ENCODE measurements at places on chromosomes 3 and 15.

- no peak for DNase-seq
Observed at GRCh38 chr3:149575961-149576564, 81.8 kb downstream of the WWTR1 start.

- no peak for DNase-seq
Observed at GRCh38 chr3:138046085-138046484, 36.1 kb downstream of the CLDN18 start.

DNA sequence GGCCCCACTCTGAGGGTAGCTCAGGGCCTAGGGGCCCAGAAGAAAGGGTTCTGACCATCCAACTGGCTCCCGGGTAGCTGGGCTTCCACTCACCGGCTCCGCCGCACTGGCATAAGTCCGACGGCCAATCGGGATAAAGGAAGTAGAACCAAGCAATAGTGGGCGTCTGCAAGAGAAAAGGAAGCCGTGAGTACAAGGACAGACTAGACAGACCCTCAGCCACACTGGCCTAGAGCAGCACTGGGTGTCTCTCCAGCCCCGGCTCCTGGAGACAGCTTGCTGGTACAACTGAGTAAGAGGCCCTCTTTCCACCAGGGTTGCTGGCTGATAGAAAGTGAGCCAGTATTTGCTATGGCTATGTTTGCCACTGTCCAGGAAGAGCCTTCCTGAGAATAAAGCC, 22.4 kb downstream of the BDH1 start:
- DNase-seq = no peak

DNA sequence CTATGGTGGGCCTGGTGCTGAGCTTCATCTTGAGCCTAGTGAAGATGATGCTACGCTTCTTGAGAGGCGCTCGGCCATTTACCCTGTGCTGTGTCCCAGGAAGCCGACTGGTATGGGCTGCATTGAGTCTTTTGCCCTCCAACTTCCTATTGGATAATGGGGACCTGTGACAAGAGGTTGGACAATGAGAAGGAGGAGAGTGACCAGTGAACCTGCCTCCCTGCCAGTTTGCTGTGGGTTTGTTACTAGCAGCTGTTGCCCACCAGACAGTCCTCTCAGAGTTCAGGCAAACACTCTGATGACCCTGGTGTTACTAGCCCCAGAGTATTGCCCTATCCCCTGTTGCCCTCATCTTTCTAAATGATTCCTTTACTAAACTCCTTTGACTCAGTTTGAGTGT, 99.6 kb upstream of the PFN2 start:
- no peak for DNase-seq

DNA sequence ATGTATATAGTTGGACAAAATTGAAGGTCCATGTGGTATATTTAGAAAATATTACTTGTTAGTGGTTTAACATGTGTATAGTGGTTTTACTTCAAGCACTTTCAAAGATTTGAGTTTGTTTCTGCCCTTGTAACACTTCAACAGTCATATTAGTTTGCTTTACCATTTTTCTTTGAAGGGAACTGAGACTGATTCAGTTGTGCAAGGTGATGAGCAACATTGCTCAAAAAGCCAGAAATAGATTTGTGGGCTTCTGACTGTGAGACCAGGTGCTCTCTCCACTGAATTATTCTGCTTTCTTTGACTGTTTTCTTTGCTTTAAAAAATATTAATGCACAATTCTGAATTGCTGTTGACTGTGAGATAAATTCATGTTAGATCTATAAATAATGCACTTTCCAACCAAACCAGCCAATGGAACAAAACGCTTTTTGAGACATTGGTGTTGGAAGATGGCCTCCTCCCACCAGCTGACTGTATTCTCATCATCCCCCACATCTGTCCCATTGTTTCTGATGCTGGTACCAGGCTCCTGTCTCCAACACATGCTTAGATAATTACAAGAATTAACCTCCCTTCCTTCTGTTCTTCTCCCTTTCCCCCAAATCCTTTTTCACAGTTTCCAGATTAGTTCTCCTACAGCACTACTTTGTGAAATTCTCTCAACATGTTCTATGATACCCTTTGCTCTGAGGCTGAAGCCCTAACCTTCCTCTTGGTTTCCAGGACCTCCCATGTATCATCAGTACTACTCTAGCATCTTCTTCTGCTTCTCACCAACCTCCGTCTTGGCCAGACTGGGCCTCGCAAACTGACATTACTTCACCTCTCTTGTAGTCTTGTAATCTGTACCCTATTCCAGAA, 27.9 kb downstream of the PLCL2 start:
- DNase-seq = no peak

DNA sequence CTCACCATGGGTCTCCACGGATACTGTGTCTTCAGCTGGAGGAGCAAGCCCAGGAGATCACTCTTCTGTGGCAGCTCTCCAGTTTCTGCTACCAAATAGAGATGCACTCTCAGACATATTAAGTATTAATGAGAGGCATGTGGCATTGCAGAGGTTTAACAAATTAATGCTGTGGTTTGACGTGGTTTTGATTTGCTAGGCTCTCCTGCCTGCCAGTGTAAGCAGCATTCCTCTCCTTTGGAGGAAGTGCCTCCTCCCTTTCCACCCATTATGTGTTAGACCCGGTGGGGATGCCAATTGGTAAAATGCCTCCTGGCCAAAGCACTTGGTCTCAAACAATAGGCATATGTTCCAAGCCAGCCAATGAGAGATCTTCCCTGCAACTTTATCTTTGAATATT, 124.8 kb downstream of the MYLK start:
- DNase-seq = no peak

GRCh38 chr3:51360806-51361205, 24.3 kb upstream of the MANF start:
- DNase-seq = no peak

DNA sequence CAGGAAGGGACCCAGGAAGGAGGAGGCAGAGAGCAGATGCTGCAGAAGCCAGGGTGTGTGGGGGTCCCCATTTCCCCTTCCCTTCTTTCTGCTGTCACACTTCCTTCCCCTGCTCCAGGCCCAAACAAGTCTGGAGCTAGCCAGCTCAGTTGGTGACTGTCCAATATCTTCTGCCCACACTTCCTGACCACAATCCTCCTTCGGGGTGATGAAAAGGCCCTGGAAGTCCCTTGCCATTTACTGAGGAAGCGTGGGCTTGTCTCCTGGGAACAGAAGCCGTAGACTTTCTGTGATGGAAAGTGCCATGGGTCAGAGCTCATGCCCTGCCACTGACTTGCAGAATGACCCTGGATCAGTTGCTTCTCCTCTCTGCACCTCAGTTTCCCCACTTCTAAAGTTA, 39.0 kb downstream of the ANAPC13 start:
- no peak for DNase-seq

DNA sequence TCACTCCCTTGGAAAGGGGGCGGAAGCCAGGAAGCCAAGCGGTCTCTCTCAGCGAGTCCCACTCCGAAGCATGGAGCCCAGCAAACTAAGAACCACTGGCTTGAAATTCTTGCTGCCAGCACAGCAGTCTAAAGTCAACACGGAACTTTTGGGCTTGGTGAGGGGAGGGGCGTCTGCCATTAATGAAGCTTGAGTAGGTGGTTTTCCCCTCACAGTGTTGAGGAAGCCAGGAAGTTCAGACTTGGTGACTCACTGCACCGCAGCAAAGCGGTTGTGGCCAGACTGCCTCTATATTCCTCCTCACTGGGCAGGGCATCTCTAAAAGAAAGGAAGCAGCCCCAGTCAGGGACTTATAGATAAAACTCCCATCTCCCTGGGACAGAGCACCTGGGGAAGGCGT, 665.4 kb upstream of the CBLB start:
- no peak for DNase-seq

DNA sequence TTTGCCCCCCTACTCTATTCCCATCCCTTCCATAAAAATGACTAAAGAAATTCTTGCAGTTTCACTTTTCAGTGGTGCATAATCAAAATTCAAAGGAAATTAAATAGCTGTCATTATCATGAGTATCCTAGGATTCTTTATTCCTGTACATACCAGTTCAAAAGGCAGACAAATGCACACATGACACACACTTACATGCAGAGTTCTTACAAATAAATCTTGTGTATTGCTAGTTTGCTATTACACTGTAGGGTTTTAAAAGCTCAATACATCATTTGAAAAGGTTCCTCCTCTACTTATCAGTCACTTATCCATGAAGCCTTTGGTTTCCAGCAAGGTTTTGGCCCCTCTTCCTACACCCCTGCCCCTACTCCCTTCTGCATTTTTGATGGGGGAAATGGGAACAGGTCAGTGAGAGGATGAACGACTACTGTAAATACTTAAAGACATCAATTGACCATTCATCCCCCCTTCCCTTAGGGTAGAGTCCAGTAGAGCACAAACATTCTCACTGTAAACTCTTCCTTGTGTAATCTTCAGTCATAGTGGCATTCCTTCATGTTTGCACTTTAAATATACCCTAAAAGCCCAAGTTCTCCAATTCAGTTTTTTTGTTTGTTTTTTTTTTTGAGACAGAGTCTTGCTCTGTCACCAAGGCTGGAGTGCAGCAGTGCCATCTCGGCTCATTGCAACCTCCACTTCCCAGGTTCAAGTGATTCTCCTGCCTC, 92.6 kb downstream of the SUCLG2 start:
- DNase-seq = no peak

- DNase-seq = peak; percentile 89
Observed at GRCh38 chr3:47890126-47890827, 87.3 kb downstream of the DHX30 start.

- DNase-seq = no peak
Observed at GRCh38 chr15:60134609-60135008, 130.5 kb downstream of the FOXB1 start.

DNA sequence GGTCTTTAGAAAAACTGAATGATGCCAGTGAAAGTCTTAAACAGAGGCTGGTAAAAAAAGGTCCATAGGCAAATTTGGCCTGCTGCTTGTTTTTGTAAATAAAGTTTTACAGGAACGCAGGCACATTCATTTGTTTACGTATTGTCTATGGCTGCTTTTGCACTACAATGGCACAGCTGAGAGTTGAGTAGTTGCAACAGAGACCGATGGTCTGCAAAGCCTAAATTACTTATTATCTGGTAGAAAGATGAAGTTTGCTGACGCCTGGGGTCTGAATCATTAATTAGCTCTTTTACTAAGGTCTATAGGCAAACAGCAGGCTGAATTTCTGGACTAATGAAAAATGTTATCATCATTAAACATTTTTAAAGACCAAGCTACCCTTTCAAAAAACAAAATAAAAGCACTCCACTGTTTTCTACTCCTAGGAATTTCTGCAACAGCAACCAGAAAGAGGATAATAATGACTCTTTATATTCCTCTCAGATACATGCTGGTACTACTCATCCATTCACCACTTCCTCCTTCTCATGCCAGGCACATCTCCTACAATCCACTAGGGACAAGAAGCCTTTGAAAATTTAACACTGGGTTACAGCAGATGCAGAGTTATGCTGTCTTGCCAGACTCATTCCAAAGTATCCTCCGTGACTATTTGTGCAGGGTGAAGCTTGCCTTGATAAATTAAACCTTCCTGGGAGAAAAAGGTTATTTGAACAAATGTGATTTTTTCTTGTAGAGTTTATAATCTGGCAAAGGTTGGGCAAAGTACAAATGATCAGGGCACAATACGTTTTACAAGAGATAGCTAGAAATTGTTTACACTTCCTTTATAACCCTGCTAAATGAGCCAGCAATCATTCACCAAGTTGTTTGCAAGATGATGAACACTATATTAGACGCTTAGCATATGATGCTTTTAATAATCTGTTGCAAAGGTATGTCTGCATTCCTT, 6.0 kb downstream of the GATM start:
- no peak for DNase-seq

DNA sequence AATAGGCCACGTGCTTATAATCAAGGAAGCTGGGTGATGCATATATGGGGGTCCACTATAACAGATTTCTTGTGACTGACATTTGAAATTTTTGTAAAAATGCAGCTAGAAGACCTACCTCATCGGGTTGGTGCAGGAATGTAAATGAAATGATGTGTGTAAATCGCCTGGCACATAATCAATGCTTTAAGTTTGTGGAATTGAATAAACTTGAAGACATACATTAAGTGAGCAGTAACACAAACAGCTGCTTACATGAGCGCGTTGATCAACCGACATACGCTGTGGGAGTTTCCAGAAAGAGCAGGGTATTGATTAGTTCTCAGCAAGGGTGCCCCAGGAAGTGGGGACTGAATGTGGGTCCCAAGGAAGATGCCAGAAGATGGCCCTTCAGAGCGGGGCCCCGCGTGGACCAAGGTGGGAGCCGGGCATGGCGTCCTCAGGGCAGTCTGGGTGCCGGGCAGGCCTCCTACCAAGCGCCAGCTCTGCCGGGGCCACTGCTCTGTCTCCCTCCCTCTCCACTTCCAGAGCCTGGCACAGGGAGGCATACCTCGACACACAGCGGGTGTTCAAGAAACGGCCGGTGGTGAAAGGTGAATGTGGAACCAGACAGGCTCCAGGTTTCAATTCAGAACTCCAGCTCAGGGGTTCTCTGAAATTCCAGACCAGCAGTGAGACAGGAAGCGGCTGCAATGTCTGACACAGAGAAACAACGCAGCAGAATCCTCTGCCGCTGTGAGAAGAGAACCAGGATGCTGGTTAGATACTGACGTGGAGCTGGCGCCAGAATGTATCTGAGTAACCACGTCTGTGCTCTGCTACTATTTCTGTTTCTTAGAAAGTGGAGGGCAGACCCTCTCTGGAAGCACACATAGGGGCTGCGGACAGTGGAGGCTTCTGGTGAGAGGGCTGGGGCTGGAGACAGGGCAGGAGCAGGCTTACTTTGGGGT, 12.6 kb downstream of the BFSP2 start:
- DNase-seq = no peak

DNA sequence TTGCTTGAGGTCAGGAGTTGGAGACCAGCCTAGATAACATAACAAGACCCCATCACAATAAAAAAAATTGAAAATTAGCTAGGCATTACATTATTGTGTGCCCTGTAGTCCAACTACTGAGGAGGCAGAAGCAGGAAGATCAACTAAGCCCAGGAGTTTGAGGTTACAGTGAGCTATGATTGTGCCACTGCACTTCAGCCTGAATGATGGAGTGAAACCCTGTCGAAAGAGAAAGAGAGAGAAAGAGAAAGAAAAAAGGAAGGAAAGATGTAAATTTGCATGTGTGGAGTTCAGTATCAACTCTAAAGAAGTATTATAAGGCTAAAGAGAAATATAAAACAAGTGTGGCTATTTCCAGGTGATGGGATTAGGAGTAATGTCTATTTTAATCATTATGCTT, 661.4 kb downstream of the RBMS3 start:
- DNase-seq = no peak

DNA sequence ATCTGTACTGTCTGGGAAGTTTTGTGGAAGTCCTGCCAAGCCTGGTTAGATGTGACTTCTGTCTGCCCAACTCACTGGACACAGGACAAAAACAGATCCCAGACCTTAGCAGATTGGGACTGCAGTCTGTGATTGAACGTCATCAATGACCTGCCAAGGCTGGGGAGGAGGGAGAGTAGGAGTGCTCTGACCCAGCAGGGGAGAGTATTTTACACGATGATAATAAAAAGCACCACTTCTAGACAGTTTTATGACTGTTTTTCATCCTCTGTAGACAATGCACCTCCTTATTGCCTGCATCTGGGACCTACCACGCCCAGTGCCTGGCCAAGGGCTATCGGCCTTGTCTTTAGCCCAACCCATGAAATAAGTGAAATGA, 102.3 kb upstream of the NR2E3 start:
- DNase-seq = no peak

GRCh38 chr3:85255949-85256348, 297.2 kb downstream of the CADM2 start:
- no peak for DNase-seq
